Retinal pigment epithelial cell (primary cell): ENCODE measurements at places on chromosomes 13 and 19.
A peak's percentile ranks its signal among the peaks of the same experiment; 100 is the strongest.

DNA sequence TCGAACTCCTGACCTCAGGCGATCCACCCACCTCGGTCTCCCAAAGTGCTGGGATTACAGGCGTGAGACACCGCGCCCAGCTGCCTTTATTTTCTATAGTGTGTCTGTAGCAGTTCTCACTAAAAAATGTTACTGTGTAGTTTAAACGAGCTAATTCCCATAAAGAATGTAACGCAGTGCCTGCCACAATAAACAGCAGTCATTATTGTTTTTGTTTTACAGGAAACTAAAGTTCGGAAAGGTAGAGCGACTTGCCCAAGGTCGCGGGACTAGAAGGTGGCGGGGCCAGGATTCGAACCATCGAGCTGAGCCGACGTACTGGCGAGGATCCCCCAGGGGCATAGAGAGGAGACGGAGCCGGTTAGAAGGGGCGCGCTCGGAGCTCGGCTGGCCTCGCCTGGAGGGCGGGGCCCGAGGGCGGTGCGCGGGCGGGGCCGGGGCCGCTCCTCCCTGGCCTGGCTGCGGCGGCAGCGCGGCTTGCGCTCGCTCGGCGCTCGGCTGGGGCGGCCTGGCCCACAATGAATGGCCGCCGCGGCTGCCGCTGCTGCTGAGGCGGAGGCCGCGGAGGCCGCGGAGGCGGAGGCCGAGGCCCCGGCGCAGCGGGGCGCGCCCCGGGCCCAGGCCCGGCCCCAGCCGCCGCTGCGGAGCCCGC, at the start of gene NACC1:
TSS of gene NACC1 (plus strand) at position 493 of the 652 bp plus-strand sequence. CDS start 16,944 bp downstream, outside the sequence.
- peak; percentile 42 for DNase-seq

- DNase-seq = no peak
Observed at GRCh38 chr13:30396434-30397075, 25.7 kb upstream of the UBE2L5 start.

- DNase-seq = no peak
Observed at GRCh38 chr19:29084266-29084665, 128.7 kb downstream of the UQCRFS1 start.

GRCh38 chr13:80551650-80552497, 210.9 kb upstream of the SPRY2 start:
- no peak for DNase-seq

GRCh38 chr13:112012016-112012704, 54.8 kb upstream of the SOX1 start:
- no peak for DNase-seq

GRCh38 chr13:19838865-19839275, 24.6 kb downstream of the ZMYM5 start:
- DNase-seq = no peak

DNA sequence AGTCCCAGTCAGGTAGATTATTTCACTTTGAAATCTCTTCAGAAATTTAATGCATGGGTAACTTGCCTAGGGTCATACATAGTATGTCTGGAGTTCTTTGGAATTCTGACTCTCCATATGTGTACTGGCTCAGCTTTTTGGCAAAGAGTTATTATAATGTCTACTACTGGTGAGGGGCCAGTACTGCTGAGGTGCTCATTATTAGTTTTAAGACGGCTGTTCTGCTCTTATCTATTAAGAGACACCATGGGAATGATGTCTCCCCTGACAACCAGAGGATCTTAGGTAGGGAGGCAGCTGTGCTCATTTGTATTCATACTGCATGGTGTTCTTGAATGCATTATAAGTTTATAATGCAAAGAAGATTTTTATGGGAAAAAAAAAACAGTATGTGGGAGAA, 184.1 kb downstream of the RGCC start:
- DNase-seq = no peak

DNA sequence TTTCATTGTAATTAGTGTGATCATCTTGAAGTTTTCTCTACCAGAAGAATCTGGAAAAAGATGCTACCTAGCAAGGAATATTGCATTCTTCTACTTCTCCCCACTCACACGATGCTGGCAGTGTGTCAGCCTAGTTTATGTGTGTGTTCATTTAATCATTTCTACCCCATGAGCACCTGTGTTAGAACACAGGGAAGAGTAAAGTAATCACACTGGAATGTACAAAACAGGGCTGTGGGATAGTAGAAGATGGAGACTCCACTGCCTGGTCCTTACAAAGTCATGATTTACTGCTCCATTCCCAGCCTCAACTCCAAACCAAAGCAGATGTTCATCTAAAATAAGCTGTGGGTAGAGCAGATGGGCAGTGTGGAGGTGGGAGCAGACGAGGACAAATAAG, 47.7 kb upstream of the RGCC start:
- DNase-seq = no peak

DNA sequence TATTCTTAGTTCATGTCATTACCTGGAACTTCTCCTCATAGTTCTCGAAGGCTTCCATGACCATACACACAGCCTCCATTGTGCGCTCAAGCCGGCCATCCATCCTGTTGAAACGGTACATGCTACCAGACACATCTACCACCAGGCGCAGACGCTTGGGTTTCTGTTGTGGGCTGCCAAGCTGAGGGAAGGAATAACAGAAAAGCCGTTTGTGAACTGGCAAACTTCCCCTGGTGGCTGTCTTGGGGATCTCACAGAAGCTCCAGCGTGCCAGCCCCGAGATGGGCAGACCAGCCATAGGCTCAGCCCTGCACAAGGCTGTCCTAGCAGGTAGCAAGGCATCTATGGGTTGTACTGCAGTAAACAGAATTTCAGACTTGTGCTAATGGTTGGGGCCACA, 130.1 kb downstream of the RGCC start:
- DNase-seq = no peak

DNA sequence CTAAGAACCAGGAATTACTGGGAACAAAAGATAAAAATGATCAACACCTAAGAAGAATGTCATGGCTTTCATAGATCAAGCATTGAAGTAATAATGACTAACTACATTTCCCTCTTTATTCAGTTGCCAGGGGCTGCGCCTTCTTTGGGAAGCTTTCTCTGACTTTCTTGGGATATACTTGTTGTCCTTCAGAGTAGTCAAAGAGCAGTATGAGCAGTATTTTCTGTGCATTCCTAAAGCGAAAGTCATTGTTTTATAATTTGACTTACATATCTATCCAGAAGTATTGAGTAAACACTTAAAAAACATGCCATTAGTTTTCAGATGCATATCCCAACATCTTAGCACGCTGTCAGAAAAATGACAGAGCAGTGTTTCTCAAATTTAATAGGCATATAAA, 2412.4 kb downstream of the PCDH9 start:
- no peak for DNase-seq

- DNase-seq = no peak
Observed at GRCh38 chr13:108086678-108087077, 128.7 kb downstream of the LIG4 start.

GRCh38 chr13:93680329-93680728, 453.7 kb downstream of the GPC6 start:
- no peak for DNase-seq

- DNase-seq = no peak
Observed at GRCh38 chr19:49441960-49442350, 628 bp upstream of the SLC17A7 start.

DNA sequence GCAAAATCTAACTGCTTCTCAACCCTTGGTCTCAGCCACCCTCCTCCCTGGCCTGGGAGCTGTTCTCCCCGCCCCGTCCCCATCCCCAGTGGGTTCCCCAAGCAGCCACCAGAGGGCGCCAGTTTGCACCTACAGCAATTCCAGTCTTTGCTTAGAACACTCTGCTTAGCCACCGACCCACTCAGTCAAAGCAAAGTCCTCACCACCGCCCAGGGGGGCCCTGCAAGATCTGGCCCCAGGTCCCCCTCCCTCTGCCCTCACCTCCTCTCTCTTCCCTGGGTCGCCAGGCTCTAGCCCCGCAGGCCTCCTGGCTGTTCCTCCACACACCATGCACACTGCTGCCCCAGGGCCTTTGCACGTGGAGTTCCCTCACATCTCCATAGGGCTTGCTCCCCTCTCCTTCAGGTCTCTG, 12.4 kb downstream of the TMEM143 start:
- DNase-seq = no peak

DNA sequence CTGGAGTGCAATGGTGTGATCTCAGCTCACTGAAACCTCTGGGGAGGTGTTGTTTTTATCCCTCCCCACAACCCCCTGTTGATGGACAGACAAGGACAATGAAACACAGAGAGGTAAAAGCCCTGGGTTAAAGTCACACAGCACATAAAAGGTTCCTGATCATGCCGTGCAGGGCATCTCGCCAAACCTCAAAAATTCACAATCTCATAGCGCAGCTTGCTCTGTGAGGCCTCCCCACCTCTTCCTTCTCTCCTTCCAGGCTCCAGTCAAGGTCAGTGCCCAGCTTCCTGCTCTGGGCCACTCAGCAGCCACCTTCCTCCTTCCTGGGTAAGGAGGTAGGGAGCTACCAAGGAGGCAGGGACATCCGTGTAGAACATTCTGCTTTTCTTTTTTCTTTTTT, 2.3 kb downstream of the FUT2 start:
- no peak for DNase-seq

GRCh38 chr19:48203222-48203793, 32.8 kb downstream of the ZSWIM9 start:
- DNase-seq = no peak

DNA sequence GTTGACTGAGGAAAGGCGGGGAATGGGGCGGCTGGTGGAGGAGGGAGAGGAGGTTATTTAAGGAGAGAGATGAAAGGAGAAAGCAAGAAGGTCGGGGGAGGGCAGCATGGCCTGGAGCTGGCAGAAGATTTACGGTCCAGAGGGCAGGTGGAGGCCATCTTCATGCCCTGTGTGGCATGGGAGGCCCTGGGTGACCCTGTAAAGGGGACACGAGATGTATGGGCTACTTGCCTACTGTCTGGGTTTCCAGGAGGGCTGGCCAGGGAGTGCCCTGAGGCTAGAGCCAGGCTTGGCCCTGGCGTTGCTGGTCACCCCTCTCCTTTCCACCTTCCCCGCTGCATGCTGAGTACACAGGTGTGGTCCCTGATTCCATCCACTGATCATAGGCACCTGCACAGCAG, 6.1 kb downstream of the WTIP start:
- no peak for DNase-seq

DNA sequence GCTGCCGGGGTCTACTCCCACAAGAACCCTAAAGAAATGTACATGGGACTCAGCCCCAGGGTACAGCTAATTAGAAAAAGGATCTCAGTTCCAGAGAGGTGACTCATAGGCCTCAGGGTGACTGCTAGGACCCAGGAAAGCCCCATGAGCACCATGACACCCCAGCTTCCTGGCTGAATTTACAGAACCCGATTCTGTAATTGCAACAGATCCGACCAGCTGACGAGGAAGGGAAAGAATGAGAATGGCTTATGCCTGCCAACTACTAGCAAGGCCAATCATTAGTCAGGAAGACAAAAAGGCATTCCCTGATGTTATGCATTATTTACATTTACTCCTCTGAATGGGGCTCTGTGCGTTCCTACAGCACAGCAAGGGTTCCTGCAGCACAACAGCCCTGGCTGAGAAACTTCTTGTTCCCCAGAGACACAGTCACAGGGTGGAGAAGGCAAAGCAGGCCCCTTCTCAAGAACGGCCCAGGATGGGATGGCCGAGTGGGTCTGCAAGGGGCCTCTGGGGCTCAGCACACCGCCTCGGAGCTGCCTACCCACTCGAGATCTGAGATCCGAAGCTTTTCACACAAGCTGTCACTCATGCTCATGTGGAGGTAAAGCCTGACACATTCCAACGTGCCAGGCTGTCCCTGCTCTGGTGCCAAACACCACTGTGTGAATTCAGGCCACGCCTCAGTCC, 27.2 kb downstream of the PBX4 start:
- DNase-seq = peak; percentile 92

DNA sequence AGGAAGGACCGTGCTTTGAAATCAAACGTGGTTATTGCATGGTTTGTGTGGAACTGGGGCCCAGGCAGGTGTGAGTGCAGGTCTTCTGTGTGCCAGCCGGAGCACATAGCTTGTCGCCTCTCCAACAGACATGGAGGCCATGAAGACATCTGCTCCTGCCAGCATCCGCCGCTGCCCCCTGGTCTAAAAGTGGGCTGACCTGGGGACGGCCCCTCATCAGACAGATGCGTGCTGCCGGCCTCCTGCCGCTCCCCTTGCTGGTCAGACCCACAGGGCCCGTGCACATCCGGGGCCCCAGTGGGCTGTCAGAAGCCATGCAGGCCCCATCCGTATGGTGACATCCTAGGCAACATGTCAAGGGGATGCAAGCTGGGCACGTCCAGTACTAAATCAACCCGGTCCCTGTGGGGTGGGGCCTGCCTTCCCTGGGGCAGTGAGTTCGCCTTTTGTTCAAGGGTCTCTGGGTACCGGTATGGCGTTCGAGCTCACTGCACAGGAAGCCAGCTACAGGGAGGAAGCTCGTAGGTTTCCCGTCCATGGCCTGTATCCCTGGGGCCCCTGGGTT, 88.0 kb upstream of the MCF2L start:
- no peak for DNase-seq

GRCh38 chr13:71325556-71325955, 541.4 kb downstream of the DACH1 start:
- no peak for DNase-seq

DNA sequence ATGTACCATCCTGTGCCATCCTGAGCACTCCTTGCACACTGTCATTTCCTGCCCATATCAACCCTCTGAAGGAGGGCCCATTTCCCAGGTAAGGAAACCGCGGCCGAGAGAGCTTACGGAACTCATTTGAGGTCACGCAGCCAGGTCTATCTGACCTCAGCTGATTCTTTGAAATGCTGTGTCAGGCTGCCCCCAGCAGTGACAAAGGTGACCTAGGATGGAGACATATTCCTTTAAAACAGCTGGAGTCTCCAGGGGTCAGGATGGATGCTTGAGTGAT, 42.2 kb upstream of the VSTM2B start:
- DNase-seq = no peak

- no peak for DNase-seq
Observed at GRCh38 chr13:22789916-22790315, 390.9 kb upstream of the SGCG start.
